Fibroblast of skin of back (primary cell): ENCODE measurements at places on chromosomes 6 and 20.

GRCh38 chr6:135257631-135258405 lies 76.7 kb downstream of the MYB start:
- DNase-seq = peak; percentile 12

DNA sequence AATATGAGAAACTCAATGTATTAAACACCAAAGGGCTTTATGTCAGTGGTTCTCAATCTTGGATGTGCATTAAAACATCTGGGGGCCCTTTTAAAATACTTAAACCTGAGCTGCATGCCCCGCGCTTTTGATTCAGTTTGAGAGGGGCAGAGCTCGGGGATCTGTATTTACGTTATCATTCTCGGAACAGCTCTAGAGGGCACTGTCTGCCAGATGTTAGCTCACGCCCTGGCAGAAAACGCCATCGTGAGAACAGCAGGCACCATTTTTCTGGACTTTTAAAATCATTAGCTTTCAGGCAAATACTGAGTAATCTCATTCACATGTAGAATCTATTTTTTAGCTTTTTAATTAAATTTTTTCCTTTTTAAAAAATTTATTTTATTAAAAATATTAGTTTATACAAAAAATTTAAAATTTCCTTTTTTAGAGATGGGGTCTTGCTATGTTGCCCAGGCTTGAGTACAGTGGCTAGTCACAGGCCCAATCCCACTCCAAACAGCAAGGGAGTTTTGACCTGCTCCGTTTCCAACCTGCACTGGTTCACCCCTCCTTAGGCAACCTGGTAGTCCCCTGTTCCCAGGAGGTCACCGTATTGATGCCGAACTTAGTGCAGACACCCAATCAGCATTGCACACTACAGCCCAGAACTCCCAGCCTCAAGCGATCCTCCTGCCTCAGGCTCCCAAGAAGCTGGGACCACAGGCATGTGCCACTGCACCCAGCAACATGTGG lies 30.0 kb upstream of the ZNF133 start:
- DNase-seq = no peak

DNA sequence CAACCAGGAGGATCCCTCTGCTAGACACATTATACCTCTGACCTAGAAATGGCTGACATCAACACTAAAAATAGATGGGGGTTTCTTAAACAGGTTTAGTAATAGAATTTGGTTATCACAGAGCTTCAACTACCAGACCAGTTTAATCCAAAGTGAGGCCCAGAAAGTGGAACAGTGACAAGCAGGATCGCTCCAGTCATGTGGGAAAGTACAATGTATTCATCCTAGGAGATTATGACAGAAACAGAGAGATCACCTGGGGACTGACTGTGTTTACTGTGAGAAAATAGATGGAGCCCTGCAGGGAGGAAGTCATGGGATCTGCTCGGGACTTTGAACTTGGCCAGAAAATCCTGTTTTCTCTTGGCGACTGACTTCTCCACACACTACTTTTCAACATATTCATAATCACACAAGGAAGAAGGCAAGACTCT lies 238.7 kb upstream of the SOX4 start:
- DNase-seq = no peak

DNA sequence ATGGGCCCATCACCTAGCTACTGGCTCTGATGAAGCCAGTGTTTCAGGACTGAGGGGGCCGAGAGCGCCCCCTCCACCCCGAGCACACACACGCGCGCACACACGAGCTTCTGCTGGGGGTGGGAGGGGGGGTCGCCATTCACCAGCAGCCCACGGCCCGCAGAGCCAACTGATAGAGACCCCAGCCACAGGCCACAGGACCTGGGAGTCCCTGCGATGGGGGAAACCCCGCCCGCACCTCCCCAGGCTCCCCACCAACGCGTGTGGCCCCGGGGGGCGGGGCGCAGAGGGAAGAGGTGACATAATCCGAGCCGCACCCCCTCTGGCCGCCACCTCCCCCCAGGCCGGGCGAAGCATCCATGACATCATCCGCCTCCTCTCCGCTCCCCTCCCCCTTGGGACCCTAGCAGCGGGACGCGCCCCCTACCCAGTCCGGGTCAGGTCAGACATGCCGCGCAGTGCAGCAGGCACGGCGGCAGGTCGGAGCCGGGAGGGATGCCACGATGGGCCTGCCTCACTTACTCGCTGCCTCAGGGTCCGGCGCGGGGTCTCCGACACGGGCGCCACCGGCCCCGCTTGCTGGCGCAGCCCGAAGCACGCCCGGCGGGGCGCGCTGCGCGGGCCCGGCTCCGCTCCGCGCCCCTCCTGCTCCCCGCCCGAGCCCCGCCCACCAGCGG lies at the start of gene LZTS3:
LZTS3 (minus strand) TSS at position 617 of the 677 bp plus-strand sequence. CDS start 6,386 bp downstream, outside the sequence.
- peak; percentile 68 for DNase-seq

- DNase-seq = peak; percentile 98
Measured at GRCh38 chr20:53611449-53611894, 17.8 kb upstream of the ZNF217 start.

DNA sequence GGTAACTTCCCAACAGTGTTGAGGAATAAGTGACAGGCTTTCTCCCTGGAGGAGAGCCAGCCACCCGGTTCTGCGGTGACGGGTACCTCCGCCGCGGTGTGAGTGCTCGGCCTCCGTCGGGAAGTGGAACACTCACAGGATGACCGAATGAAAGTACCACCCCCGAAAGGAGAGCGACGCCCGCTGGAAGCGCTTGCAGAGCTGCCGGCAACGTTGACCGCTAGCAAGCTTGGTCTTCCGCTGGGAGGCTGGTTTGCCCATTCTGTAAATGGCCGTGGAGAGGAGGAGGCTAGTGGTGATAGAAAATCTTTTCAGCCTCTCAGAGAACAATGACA lies 614 bp upstream of the TMEM242 start:
- DNase-seq = peak; percentile 80

- DNase-seq = no peak
Measured at GRCh38 chr6:133757335-133757734, 131.6 kb upstream of the TCF21 start.

DNA sequence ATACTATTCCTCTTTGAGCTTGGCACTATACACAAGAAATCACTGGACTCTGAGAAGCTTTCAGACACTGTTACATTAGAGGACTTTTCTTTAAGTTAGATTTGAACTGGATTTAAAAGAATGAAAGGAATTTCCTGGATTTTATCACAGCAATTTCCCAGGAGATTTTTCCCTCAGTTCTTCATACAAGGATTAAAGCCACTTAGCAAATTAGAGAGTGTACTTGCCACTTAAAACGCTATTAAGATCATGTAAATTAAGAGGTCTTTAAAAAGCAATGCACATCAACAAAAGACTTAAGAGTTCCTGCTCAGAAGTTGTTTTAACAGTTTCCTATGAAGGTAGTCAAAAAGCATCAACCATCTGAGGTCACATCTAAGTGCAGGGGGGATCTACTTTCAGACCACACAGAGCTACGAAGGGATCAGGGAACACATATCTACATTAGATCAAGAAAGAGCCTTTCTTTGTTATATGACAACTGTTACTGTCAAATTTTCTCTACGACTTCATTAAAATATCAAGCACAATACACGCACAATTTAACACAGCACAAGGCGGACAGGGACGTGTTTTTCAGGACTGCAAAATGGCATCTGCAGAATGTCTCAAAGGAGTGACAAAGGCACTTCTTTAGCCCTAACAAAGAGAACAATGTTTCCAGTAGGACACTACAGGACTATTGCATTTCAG lies 65.8 kb downstream of the EPB41L2 start:
- DNase-seq = peak; percentile 76

DNA sequence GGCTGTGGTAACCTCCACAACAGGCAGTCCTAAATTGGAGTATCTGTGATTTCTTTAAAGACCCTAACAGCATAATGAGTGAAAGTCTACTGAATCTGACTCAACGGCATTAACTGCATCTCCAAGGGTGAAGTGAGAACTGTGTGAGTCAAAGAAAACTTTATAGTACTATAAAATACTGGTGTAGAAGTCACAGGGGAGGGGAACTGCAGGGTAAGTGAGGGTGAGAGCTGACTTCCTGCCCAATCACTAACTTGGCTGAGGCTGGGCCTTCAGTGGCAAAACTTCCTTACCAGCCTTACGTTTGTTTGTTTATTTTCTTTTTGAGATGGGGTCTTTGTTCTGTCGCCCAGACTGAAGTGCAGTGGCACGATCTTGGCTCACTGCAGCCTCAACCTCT lies 109.8 kb downstream of the PTPRK start:
- no peak for DNase-seq

- no peak for DNase-seq
Measured at GRCh38 chr6:53464927-53465460, 79.9 kb downstream of the GCLC start.

GRCh38 chr6:145332011-145332410 lies 403.3 kb downstream of the EPM2A start:
- DNase-seq = no peak

DNA sequence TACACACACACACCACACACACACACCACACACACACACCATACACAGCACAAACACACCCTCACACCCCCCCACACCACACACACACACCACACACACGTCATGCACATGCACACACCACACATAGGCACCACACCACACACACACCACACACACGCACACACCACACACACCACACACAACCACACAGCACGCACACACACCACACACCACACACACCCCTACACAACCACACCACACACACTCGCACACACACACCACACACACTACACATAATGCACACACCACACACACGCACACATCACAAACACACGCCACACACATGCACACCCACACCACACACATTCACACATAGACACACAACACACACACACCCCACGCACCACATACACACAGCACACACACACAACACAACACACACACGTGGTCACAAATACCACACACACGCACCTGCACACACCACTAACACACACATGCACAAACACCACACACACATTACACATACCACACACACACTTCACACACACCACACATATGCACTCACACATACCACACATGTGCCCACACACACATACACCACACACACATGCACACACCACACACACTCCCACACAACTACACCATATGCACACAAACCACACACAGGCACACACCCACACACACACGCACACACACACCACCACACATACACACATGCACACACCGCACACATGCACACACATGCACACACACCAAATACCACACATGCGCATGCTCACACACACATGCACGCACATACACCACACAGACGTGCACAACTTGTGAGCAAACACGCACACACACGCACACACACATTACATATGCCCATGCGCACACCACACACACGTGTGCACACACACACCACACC lies 9.4 kb upstream of the ACSS1 start:
- no peak for DNase-seq

- no peak for DNase-seq
Measured at GRCh38 chr6:116120430-116120829, 5.5 kb downstream of the COL10A1 start.

DNA sequence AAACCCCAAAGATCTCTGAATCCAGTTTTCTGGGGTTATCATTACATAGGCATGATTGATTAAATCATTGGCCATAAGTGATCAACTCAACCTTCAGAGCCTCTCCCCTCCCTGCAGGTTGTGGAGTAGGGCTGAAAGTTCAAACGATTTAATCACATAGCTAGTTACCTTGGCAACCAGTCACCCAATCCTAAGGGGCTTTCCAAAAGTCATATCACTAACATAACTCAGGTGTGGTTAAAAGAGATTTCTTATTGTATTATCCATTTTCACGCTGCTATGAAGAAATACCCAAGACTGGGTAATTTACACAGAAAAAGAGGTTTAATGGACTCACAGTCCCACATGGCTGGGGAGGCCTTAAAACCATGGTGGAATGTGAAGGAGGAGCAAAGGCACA lies 935.1 kb upstream of the SLC35B3 start:
- no peak for DNase-seq

DNA sequence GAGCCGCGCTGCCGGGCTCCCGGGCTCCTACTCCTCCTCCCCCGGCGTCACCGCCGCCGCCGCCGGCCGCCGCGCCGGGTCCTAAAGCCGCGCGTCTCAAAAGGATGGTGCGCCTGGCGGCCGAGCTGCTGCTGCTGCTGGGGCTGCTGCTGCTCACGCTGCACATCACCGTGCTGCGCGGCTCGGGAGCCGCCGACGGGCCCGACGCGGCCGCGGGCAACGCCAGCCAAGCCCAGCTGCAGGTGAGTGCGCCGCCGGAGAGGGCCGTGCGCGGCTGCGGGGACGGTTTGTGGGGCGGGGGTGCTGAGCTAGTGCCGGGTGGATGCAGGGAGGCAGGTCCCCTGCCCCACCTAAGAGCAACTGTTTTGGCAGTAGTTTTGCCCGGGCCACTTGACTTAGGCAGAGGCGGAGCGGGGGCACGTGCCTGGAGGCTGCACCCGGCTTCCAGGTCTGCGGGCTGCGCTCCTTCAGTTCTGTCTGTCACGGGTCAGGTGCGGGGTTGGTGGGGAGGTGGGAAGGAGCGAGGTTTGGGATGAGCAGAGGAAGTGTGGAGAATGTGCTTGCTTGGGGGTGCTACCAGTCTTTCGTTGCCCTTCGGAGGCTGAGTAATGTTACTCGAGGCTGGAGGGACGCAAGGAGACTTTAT lies 722 bp downstream of the ISM1 start:
- DNase-seq = peak; percentile 71

GRCh38 chr6:24991810-24992467 lies 56.2 kb upstream of the RIPOR2 start:
- peak; percentile 65 for DNase-seq

- DNase-seq = no peak
Measured at GRCh38 chr20:5434116-5434515, 117.4 kb upstream of the PROKR2 start.

- no peak for DNase-seq
Measured at GRCh38 chr20:49590163-49591017, 22.5 kb upstream of the PTGIS start.

DNA sequence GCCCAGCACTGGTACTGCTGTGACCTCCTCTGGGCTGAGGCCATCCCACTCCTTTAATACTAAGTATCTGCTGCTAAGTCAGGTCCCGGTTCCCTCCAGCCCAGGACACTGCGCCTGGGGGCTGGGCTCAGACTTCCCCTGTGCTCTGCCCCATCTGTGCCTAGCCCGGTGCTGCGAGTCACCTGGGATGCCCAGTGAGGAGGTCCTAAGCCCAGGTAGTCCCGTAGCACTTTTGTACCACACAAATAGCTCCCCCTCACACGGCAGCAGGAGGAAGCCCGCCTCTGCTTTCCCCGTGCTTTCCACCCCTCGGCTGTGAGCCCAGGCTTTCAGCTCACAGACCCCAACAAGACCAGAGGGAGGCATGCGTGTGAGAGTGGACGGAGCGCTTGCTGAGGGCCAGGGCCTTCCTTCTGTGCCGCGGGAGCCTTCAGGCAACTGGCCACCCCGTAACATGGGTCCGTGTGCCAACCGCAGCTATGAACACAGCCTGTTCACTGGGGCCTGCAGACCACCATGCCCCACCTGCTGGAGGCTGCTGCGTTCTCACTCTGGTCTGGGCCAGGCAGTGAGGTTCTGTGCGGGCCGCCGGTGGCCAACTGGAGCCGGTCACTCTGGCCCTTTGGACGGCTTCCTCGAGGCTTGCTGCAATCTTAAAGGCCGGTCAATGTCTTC lies 79.9 kb upstream of the MPC1 start:
- no peak for DNase-seq
